ENCODE measurements at places on chromosomes 5 and 9.
A peak's percentile ranks its signal among the peaks of the same experiment; 100 is the strongest.

DNA sequence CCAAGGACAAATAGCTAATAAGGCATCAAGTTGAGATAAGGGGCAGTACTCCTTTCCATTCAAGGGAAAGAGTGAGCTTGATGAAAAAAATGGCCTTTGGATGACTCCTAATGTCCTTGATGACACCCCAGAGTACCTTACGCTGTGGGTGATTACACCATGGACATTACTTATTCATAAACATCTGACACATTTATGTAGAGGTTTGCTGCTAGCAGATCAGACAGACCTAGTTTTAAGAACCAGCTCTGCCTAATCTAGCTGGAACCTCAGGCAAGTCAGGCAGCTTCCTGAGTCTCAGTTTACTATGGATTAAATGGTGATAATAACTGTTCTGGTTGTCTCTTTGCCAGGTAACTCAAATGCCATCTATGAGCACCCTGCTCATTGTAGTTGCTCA lies 2.8 kb downstream of the ALDOB start:
- DNase-seq = no peak

GRCh38 chr9:108196332-108197007 lies 659.3 kb downstream of the ACTL7B start:
- no peak for DNase-seq

DNA sequence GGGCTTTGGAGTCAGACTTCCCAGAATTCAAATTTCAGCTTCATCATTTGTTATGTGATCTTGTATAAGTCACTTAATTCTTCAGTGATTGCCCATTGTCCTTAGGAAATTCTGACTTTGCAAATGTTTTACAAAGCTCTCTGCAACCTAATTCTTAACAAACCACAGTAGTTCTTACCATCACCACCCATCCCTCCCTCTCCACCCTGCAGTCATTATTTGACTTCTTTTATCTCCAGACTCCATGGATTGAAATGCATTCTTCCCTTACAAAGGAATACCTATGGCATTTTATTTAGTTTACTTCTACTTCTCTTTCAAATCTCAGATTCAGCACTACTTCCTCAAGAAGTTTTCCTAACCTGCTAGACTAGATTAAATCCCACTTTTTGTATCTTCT lies 23.1 kb downstream of the SHLD3 start:
- DNase-seq = no peak

- DNase-seq = no peak
Observed at GRCh38 chr5:73380041-73380440, 68.5 kb downstream of the FOXD1 start.

GRCh38 chr5:62977661-62978060 lies 399.0 kb downstream of the LRRC70 start:
- no peak for DNase-seq

- DNase-seq = no peak
Observed at GRCh38 chr9:24071716-24072115, 245.7 kb upstream of the ELAVL2 start.

GRCh38 chr9:94864196-94864595 lies 137.7 kb downstream of the AOPEP start:
- DNase-seq = peak; percentile 19

DNA sequence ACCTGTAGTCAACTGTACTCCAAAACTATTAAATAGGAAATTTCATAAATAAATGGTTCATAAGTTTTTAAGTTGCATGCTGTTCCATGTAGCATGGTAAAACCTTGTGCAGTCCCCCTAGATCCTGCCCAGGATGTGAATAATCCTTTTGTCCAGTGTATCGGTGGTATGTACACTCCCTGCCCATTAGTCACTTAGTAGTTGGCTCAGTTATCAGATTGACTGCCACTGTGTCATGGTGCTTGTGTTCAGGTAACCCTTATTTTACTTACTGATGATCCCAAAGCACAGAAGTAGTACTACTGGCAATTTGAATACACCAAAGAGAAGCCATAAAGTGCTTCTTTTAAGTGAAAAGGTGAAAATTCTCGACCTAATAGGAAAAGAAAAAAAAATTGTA lies 134.2 kb downstream of the RNF180 start:
- DNase-seq = peak; percentile 44

DNA sequence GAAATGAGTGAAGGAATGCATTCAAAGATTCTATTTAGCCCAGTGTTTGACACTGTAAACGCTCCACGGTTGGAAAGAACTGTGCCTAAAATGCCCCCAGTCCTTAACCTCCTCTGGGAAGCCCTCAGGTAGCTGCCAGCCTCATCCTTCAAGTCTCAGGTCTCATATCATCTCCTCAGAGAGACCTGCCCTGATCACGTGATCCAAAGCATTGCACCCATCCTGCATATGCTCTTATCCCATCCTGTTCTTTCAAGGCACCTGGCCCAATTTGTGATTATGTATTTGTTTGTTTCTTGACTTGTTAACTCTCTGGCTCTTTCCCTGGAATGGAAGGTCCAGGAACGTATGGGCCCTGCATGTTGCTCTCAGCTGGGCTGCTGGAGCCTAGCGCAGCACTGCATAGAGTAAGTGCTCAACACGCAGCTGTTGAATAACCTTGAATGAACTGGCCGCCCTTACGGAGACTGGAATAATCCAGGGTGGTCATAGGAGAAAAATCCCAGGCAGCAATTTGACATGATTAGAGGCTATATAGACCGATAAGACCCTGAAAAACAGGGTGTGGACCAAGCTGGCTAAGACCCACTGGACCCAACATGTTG lies 8.7 kb downstream of the C1QTNF2 start:
- DNase-seq = no peak

DNA sequence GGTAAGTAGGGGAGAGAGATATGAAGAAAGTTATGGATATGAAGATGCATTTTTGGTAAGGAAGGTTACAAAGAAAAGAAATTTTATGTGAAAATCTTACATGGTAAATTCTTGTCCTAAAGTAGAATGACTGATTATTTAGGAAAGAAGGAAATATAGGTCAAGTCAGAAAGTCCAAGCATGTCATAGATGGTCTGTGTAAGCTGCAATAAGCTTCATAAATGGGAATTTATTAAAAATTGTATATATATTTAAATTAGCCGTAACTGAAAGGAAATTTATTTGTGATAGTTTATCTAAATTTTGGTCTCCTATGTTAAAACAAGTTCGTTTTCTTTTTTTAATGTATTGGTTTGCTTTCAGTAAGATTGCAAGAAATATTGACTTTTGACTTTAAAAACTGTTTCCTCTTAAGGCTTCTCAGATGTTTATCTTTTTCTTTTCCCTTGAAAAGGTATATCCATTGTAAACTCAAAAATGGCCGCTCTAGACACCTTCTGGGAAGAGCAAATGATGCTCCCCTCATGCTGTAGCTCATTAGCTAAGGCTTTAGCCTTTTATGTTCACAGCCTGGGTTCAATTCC lies 46.8 kb upstream of the HAPLN1 start:
- DNase-seq = no peak

DNA sequence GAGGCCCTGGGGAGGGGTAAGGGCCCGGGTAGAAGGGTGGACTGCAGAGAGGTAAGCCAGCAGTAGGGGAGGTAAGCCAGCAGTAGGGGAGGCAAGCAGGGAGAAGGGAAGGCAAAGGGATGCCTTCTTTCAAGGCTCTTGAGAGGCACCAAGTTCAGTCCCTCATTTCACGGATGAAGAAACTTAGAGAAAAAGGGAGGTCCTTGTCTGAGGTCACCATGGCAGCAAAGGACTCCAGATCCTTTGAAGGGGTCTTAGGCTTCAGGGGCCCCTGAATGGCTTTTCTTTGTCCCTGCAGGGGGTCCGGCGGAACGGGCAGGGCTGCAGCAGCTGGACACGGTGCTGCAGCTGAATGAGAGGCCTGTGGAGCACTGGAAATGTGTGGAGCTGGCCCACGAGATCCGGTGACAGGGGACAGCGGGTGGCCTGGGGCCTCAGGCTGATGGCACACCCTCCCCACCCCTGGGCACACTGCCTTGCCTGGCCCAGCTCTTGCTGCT lies 42.6 kb downstream of the RGS3 start:
- DNase-seq = no peak

- DNase-seq = no peak
Observed at GRCh38 chr9:101388507-101388993, 3.7 kb upstream of the BAAT start.

DNA sequence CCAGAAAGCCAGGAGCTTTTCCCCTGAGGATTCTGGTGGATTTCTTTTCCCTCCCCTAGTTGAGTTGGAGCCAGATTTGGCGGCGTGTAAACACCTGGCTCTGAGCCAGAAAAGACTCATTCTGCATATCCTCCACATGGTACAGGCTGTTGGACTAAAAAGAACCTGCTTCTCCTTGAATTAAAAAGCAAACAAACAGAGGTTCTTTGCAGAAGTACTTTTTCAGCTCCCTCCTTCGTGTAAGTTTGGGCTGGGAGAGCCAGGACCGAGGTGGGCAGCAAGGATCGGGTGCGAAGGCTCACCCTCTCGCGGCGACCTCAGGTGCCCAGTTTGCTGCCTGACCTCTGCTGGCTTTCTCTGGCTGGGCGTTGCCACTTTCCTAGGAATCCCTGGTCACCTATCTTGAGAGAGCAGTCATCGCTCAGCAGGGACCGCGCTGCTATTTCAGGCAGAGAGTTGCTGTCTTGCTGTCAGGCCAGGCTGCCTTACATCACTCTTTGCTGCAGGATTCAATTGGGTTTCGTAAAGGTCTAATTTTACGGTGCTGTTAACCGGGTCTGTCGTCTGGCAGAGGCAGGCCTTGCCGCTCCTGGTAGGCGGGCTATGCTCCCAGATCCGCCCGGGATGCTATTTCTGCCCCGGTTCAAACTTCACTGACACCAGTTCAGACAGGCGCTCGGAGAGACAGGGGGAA lies 3.2 kb downstream of the PAPPA start:
- DNase-seq = peak; percentile 88

GRCh38 chr9:106468431-106468830 lies 394.5 kb upstream of the ZNF462 start:
- no peak for DNase-seq
